ENCODE measurements at places on chromosomes 7 and 10. TPM values are rescaled to one million over a fixed set of nuclear protein-coding genes. Genes with fewer than 3 reads are reported as not detected.

- peak; percentile 80 for DNase-seq
Observed at GRCh38 chr7:33040803-33041516, 21.6 kb downstream of the NT5C3A start.

DNA sequence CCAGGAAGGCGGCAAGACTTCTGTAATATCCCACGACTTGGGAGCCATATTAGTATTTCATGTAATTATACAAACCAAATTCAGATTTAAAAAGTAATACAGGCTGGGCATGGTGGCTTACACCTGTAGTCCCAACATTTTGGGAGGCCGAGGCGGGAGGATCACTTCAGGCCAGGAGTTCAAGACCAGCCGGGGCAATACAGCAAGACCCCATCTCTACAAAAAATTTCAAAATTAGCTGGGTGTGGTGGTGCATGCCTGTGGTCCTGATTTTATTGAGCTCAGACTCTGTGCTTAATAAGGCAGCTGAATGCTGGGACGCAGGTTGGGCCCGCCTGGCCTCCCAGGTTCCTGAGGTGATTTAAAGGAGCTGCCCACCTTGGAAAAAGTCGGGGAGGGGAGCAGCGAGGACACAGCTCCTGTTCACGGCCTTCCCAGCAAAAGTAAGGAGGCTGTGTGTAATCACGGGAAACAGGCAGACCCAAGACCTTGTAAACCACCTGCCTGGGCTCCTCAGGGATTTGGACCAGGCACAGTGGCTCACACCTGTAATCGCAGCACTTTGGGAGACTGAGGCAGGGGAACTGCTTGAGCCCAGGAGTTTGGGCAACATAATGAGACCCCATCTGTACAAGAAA, 93.0 kb upstream of the DNAAF5 start:
- DNase-seq: no peak

Gene PANK1
- total RNA-seq: 14.6 TPM

- no peak for DNase-seq
Observed at GRCh38 chr7:7630626-7631329, 9.8 kb upstream of the UMAD1 start.

DNA sequence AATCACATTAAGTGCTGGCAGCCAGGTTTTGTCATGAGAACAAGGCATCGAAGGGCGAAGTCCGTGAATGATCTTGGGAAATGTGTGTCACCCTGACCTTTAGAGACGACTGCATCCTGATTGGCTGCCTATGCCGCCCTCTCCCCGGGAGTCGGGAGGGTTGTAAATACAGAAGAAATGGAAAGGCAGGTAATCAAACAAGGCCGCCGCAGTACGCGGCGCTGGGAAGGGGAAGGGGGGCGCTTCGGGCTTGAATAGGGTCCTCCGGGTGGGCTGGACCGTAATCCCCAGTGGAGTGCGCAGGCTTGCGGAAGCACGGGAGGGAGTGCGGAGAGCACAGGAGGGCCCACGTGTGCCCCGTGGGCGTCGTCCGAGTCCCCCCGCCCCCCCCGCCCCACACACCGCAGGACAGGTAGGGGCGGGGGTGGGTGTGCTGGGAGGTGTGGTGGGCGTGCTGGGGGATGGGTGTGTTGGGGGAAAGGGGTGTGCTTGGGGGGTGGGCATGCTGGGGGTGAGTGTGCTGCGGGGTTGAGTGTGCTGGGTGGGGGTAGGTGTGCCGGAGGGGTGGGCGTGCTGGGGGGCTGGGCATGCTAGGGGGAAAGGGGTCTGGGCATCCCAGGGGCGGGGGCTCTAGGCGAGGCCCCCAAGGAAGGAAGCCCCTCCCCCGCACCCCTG, 169.4 kb downstream of the ARHGAP12 start:
- peak; percentile 69 for DNase-seq

DNA sequence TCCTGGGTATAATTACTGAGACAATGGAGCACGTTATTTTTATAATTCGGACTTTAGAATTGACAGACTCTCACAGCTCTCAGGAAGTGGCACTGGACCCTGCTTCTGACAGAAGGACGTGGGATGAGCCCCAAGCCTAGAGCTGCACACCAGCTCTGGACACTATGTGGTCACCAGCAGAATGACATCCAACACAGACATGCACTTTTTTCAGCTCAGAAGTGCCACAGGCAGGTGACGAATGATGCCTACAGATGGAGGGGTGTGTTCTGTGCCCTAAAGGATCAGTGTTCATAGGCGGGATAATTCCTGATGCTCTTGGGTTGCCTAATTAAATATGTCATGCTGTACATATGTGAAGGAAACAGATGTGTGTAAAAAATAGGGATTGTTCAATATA, 87.9 kb downstream of the VIPR2 start:
- no peak for DNase-seq

DNA sequence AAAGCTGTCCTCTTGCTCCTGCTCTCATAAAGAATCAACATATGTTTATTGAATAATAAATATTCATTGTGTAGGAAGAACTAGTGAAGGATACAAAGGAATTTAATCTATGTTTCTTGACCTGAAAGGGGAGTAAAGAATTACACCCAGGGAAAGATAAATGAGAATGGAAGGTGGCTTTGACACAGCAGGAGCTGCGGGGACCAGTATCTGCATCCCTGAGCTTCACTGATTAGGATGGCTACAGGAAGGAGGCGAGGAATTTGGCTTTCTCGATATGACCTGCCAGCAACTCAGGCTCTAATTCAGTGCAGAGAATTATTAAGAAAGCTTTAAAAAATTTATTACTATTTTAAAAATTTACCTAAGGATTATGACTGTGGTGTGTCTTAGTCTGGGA, 194.6 kb downstream of the SEC23IP start:
- DNase-seq: no peak

DNA sequence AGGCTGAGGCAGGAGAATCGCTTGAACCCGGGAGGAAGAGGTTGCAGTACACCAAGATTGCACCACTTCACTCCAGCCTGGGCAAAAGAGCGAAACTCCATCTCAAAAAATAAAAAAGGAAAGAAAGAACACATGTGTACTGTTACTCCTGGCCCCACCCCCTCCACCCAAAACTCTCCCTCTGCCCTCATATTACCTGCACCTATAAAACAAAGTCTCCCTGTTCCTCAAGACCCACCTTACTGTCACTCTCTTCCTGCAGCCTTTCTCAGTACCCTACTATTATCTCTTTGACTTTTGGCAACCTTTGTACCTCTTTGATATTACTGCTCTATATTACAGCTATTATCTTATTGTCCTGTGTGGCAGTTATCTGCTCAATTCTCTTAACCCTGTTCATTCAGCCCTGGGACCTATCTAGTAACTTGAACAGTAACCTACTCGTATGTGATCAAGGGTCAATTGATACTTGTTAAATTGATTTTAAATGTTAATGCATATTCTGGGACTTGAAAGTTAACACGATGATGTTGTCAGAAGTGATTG, 68.5 kb upstream of the CAPZA2 start:
- DNase-seq: no peak

- no peak for DNase-seq
Observed at GRCh38 chr7:89800761-89801160, 353.5 kb upstream of the STEAP1 start.

DNA sequence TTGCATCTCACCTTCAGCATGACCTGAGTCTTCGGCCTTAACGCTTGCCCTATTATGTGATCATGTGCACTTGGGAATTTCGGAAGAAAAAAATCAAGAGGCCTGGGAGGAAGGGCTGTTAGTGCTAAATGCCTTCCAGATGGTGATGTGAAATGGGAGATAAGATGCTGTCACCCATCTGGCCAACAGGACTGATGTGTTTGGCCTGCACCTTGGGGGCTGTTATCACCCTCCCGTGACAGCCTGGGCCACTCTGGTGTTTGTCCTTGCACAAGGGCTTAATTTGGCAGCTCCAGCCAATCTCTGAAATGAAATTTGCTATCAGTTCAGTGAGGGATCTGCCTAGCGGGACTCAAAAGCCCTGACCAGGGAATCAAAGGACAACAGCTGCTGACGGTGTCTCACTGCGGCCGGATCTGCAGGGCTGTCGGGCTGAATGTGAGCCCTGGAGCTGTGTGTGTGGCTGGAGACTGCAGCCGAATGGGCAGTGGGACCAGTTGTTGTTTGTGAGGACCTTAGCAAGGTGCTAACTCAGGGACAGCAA, 131.4 kb upstream of the BTBD16 start:
- DNase-seq: no peak
